Muscle of back (tissue), 13 donors: ENCODE measurements at places on chromosomes 1 and 21.

DNA sequence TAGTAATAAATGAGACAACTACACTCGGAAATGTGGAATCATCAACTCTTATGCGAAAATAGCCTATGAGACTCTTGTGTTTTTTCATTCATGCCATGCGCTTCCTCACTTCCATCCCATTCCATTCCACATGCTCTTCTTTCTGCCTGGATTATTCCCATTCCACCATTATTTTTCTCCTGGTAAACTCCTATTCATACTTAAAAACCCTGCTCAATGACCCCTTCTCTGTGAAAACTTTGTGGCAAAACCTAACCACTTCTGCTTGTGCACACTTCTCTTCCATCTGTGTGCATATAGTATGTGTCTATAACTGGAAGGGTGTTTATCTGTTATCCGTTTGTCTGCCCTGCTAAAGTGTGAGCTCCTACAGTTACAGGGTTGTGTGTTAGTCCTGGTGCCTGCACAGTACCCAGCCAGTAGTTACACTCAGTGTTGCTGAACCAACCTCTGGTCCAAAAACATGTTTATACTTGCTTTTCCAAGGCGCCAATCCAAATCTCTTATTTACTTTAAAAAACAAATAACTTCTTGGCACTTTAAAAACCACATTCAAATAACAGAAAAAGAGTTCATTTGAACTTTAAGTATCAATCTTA, 10.7 kb downstream of the EPHX1 start:
- DNase-seq = no peak

GRCh38 chr21:16004086-16004485, 274.3 kb downstream of the USP25 start:
- peak; percentile 80 for DNase-seq

DNA sequence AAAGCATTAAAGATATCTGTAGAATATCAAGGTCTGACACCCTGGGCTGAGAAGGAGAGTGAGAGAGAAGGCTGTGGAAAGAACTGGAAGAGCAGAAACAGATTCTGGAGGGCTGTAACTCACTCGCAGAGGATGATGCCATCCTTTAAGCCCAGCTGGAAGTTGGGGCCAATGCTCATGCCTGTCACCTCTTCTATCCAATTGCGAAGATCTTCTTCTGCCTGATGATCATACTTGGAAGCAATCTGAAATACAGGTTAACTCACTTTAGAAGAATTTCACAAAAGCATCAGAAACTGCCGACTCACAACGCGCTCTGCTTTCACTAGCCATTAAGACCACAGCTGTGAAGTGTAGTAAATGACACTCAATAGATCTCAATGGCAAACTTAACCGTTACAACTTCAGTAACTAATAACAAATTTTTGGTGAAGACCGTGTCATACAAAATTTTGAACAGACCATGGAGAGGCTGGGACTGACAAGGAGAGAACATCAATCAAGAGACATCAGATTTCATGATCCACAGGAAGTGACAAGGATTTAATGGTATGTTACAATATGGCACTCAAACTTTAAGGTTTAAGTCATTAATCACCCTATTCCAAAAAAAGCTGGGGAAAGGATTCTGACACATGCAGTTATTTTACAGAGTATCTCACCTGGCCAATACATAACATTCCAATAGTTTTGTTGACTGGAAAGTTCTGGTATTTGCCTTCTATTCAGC, 23.5 kb downstream of the CNN3 start:
- DNase-seq = no peak

- no peak for DNase-seq
These were observed 15.3 kb upstream of the SHCBP1L start for GRCh38 chr1:182968151-182968741.

- no peak for DNase-seq
These were observed 9.8 kb upstream of the CELSR2 start for GRCh38 chr1:109239409-109240068.

DNA sequence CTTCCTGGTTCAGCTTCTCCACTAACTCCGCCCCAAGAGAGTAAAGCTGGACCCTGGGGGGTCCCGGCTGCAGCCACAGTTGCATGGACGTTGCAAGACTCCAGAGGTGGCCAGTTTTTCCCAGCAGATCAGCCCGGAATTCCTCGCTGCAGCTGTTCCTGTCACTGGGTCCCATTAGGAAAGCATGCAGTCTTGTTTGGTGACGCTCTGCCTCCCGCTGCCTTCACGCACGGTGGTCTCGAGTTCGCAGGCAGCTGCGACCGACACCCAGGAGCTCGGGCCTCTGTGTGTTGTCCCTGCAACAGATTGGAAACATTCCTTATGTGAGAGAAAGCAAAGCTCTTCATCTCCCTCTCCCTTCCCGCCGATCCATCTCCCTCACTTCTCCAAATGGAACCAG, 162.8 kb downstream of the PRDM16 start:
- peak; percentile 38 for DNase-seq

- no peak for DNase-seq
These were observed 191.2 kb downstream of the GRIK1 start for GRCh38 chr21:29748391-29749167.

DNA sequence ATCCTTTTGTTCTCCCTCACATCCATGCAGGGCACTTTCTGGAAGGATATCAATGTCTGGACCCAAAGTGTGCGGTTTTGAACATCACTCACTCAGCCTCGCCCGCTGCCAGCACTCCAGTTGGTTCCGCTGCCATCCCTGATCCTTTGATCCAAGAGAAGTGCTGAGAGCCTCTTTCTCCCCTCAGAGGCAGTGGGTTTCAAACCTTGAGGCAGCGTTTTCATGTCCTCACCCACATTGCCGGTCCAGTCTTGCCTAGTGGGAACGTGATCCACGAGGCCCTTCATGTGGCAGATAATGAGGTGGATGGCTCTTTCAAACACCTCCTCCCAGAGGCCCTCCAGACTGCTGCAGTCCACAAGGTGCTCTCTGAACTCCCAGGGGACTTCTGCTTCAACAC, 122.2 kb downstream of the ACTL8 start:
- DNase-seq = no peak

- DNase-seq = peak; percentile 97
These were observed 33.0 kb upstream of the MGST3 start for GRCh38 chr1:165597883-165598675.

- no peak for DNase-seq
These were observed 58.7 kb upstream of the GADD45A start for GRCh38 chr1:67626090-67626860.

DNA sequence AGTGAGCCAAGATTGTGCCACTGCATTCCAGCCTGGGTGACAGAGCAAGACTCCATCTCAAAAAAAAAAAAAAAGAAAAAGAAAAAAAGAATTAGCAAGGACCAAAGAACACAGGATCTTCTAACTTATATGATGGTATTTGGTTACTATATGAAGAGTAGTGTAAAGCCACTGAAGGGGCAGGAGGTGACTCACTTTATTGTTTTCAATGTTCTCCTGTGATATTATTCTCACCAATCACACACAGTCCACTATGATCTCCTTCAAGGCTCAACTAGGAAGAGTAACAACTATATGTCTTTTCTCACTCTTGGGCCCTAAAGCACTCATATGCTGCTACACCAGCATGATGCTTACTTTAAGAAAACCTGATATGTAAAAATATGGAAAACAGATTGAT, 26.7 kb downstream of the RC3H1 start:
- no peak for DNase-seq

GRCh38 chr1:44817771-44818495, 9.6 kb downstream of the BTBD19 start:
- DNase-seq = no peak

GRCh38 chr1:9687874-9688582, 36.5 kb downstream of the PIK3CD start:
- peak; percentile 20 for DNase-seq

DNA sequence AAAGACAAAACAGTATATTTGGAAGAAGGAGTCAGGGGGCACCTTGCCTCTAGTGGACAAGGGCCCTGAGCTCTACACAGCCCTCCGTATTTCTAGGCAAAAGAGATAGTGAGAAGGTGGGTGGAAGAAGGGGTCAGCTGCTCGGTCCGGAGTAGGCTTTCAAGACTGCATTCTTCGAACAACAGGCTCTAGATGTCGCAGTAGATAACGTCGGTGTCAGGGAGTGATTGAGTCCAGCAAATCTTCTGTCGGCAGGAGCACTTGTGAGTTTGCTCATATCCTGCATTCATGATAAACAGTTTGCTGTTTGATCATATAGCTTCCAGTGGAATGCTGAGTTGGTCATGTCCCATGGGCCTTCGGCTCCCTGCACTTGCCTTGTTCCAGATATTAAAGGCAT, 36.8 kb downstream of the DIPK1A start:
- no peak for DNase-seq

DNA sequence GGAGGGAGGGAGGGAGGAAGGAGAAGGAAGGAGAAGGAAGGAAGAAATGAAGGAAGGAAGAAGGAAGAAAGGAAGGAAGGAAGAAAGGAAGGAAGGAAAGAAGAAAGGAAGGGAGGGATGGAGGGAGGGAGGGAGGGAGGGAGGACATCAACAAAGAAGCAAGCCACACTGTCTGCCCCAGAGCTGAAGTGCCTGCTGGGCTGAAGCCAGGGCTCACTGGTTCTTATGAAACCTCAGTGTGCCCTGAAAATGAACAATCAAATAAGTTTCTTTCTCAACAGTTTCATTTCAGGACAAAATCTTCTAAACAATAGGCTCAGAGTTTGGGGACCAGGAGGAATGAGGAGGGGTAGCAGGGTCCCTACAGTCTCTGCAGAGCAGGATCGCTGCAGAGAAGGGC, 21.1 kb downstream of the ARHGEF19 start:
- DNase-seq = no peak

DNA sequence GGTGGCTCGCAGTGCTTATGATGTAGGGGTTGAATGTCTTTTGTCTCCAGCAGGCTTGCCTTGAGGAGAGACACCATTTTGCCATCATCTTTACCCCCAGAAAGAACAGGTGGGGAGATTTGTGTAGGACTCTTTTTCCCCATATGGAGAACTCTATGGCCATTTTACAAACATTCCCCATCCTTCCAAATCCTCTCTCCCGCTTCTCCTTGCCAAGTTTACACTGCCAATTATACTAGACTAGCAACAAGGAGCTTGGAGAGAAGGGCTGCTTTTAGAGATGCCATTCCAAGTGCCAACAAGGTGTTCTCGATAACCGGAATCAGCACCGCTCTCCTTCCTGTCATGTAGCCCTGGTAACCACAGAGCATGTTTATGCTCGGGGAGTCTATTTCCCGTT, 233.1 kb downstream of the CAMTA1 start:
- no peak for DNase-seq

- DNase-seq = no peak
These were observed 96.0 kb downstream of the ASH1L start for GRCh38 chr1:155466617-155466972.

GRCh38 chr1:6497867-6498575, 6.6 kb upstream of the PLEKHG5 start:
- no peak for DNase-seq
